ENCODE measurements at places on chromosomes 16 and 17.

- DNase-seq, result no peak
Observed at GRCh38 chr17:29162909-29163341, 17.3 kb downstream of the MYO18A start.

GRCh38 chr17:56679115-56679776, 85.7 kb downstream of the NOG start:
- no peak for DNase-seq

DNA sequence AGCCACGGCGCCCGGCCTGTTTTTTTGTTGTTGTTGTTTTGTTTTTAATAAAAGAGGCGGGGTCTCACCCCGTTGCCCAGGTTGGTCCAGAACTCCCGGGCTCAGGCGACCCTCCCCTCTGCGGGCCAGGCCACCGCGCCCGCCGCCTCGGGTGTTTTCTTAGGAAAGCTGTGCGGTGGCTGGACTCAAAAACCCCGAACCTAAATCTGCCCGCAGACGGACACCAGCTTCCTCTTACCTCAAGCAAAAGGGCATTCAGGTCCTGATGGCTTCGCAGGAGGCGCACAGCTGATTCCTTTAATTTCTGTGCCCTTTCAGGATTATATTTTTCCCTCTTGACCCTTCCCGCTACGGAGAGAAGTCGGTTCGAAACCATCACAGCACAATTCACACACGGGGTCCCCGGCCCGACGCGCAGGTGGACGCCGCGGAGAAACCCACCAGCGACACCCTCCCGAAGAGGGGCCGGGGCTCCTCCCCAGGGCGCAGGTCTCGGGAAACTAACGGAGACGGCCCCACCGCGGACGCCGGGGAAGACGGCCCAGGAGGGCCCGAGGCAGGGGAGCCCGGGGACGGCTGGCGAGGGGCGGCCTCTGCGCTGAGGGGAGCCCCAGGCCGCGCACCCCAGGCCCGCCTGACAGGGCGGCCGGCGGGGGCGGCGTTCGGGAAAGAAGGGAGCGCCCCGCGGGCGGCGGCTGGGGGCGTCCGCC, 653 bp downstream of the FANCA start:
- no peak for DNase-seq

DNA sequence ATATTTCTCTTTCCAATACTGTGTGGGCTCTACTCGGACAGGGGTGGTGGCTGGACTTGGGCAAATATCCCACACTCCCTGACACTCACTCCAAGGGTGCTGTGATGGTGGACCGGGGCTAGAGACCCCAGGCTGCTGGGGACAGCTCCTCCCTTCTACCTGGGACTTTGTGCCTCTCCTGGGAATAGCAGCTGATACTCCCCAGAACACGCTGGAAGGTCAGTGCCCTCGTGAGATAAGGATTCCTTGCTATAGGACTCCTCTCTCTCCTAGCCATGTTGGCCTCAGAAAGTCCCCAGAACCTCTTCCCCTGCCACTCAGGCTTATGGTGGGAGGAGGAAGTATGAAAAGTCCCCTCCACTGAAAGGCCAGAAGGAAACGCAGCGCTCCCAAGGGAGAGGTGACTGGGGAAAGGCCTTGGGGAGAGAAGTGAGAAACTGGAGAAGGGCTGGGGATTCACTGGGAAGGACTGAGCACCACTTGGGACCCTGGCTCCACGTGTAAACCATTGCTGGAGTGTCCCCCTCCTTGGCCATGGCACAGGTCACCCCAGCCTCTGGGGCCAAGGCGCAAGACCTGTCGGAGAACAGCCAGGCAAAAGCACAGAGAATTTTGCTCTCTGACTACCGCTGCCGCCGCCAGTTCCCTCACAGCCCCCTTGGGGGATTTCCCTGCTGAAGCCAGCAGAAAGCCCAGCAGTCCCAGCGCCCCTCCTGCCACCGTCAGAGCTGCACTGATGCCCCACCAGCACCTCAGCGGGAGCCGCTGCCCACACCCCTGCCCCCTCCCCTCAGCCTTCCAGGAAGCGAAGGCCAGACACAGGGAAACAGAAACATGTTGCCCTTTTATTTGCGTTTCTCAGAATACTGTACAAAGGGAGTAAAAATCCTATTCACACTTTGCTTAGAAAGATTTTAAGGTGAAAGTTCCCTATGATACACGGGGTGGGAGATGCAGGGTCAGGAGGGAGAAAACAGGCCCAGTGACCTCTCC, 2.1 kb upstream of the GSDMB start:
- no peak for DNase-seq

DNA sequence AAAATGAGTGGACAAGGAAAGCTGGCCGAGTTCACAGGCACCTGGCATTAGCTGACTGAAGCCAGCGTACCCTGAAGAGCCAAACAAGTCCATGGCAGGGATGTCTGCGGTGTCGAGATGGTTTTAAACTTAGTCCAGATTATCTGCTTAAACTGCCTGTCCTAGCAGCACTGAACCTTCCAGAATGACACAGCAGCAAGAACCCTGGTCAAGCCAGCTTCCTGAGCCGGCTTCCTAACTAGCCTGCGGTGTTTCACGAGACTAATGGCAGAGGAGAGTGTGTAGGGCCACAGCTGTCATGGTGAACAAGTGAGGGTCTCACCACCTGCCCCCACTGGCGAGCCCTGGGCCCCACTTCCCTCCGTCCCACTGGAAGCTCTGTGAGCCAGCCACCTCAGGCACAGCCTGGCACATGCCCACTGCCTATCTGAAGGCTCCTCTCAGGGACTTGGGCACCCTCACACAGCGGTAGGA, 28.8 kb upstream of the MTSS2 start:
- no peak for DNase-seq

- no peak for DNase-seq
Observed at GRCh38 chr17:77740481-77740880, 218.0 kb upstream of the TNRC6C start.

GRCh38 chr17:76085066-76085730, 6.2 kb downstream of the ZACN start:
- DNase-seq, result no peak

DNA sequence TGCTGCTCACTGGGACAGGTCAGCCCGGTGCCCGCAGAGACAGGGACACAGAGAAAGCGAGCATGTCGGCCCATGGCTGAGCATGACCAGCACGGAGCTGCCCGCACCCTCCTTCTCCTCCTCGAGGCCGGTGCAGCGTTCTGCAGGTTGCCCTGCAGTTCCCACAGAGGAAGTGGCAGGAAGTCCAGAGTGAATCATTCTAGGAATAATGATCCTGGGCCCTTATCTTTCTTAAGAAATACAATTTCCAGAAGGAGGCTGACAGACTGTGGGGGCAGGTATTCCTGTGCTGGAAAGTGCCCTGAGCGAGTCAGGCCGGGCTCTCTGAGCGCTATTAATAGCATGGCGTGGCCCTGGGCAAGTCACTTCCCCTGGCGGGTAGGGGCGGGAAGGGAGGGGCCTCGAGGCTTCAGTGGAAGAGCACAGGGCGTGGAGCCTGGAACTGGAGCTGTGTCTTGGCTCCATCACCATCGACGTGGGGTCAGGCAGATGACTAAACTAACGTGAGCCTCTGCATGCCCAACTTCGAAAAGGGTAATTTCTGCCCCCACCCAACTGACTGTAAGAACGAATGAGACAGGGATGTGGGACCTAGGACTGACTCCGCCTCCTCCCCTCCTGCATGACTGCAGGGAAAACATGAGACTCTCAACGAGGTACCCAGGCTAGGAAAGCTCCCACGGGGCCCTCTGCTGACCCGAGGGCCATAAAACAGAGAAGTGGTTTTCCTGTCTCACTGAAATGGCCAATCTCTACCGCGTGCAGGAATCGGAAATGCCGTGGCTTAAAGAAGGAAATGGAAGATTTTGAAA, 9.8 kb downstream of the TMEM204 start:
- DNase-seq, result no peak

- no peak for DNase-seq
Observed at GRCh38 chr17:39653662-39654331, 11.4 kb upstream of the TCAP start.

DNA sequence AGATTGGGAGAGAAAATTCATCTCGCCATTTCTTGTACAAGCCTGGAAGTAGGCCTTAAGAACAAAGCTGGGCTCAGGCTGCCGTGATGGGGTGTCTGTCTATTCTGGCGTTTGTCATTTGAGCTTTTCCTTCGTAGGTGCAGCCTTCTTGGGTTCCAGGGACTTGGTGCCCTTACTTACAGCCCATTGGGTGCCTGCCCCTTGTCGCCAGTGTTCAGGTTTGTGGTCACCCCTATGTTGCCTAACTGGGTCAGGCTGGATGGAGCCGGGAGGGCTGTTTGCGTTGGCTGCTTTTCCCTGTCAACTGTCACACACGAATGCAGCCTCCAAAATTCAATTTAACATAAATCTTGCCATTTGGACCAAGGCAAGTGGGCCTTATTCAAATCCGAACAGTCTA, 23.7 kb upstream of the MED9 start:
- no peak for DNase-seq

All from NCI-H2081 treated with DMSO at 0.1 percent for 48 hours (cell line).